Activated CD4-positive, CD25-positive, alpha-beta regulatory T cell (primary cell): ENCODE measurements at places on chromosomes 5 and 9.

DNA sequence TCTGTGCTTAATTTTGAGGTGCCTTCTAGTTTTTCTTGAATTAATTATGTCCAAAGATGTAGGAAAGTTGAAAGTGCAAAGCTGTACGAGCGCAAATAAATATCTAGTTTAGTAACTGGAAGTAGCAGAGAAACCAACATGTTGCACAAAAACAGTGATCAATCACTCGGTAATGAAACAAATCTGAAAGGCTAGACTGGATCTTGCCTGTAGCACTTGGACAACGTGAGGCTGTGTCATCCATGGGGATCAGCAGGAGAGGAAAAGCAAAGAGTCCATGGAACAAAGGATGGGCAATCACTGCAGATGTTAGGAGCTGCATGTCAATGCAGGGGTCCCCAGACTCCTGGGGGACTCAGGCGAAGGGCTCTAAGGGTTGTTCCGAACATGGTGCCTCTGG, 424.2 kb downstream of the IRX1 start:
- no peak for DNase-seq

DNA sequence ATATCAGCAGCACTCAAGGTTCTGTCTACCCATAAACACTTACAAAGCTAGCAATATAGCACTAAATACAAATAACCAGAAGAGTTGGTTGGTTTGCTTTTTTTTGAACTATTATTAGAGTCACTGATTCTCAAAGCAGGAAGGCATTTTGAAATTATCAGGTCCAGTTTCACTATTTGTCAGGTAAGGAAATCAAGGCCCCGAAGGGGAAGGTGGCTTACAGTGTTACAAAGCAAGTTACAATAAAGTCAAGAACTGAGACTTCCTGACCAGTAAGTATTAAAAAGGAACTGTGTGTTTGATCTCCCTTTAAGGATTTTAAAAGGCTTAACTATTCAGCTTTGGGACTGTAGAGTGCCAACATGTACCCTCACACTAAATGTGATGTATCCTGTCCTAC, 10.8 kb downstream of the C5orf15 start:
- no peak for DNase-seq

DNA sequence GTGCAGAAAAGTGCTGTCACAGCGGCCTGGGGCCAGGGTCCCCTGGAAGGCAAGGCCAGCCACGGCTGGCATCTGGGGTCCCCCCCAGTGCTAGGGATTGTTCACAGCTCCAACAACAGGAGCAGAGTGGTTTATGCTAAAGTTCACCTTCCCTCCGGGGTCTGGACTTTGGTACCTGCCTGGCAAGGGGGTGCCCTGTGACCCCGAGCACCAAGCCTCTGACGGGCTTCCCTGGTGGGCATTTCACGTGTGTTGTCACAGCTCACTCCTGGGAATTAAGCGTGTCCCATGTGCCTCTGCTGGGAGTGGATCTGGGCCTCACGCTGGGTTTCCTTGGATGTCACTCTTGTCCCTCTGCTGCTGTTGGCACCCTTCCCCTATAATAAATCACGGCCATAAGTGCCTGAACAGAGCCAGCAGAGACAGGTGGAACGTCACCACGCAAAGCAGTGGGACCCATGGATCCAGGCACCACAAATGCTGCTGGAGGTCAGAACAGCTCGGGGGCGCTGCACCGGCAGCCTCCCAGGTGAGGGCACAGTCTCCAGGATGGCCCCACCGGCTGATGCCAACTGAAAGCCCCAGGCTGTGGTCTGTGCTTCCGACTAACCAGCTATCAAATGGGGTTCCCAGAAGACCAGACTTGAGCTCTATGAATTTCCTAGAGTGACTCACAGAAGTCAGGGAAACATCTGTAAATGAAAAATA, 17.8 kb upstream of the ZDHHC11 start:
- no peak for DNase-seq

DNA sequence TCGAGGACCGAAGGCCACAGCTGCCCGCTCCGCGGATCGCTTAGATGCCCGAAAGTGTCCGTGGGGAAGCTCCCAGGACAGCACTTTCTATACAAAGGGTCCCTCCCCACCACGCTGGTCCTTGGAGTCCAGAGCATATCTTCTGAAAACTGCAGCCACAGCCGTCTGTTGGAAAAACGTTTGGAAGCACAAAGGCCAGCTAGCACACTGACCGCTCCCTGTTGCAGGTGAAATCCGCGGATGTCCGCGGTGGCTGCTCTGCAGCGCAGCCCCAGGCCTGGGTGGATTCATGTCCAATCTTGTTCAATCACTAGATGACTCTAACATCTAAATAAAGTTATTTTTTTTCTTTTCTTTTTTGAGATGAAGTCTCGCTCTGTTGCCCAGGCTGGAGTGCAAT, 32.8 kb upstream of the FANCC start:
- DNase-seq, result no peak
